ENCODE measurements at places on chromosomes 4 and X.

GRCh38 chrX:110210417-110211139 lies 107.3 kb downstream of the AMMECR1 start:
- no peak for DNase-seq

- no peak for DNase-seq
Observed at GRCh38 chr4:83082777-83083176, 31.8 kb downstream of the PLAC8 start.

DNA sequence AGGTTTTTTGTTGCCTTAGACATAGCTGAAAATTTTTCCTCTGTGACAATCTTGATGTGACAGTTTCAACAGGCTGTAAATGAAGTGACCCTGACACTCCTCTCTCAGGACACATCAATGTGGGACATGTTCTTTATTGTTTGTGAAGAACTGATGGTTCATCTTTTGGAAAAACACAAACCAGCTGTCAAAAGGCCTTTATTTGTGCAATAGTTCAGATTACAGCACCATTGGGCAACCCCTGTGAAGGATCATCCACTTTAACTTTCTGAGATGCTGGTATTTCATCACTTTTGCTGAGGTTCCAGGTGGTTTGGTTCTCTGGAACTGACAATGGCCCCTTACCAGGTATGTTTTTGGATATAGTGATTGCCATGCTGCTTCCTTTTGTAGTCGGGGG lies 40.3 kb downstream of the OSTC start:
- DNase-seq = no peak

DNA sequence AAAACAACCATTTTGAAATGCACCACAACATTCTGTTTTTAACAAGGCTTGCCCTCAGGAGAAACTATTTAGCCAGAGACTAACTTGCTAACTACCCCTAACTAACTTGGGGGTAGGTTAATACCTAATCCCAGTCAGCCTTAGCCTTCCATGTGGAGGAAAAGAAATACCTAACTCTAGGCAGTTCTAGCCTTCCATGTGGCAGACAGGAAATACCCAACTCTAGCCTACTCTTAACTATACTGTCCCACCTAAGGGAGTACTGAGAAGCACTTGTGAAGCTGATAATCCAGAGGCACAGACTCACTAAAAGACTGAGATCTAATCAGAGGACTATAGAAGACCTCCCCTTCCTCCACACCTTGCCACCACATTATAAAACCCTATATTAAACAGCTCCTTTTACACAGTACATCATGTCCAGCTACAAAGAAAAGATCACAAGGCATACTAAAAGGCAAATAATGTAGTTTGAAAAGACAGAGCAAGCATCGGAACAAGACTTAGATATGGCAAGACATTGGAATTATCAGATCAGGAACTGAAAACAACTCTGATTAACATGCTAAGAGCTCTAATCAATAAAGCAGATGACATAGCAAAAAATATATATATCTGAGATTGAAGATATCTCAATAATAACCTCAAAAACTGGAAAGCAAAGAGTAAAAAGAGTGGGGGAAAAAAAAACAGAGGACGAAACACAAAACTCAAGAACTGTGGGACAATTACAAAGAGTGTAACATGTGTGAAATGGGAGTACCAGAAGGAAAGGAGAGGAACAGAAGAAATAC lies 52.2 kb downstream of the FRYL start:
- no peak for DNase-seq

- no peak for DNase-seq
Observed at GRCh38 chr4:48543796-48544195, 53.7 kb downstream of the ZAR1 start.

GRCh38 chr4:7206911-7207567 lies 14.7 kb downstream of the SORCS2 start:
- DNase-seq = peak; percentile 35

DNA sequence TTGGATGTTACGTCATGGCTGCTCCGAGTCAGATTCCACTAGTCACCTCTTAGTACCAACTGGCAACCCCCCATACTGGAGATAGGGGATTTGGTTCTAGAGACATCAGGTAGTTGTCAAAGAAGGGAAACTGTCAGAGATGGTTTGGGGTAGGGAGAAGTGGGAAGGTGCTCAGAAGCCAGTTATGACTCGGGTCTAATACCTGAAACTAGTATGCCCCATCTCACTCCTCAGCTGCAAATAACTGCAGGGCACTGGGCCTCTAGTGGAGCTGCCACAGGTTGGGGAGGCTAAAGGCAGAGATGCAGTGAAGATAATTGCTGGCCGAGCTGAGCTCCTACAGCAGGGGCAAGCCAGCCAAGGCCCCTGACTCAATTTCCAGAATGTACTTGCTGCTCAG lies 30.0 kb downstream of the OTUD6A start:
- DNase-seq = no peak

DNA sequence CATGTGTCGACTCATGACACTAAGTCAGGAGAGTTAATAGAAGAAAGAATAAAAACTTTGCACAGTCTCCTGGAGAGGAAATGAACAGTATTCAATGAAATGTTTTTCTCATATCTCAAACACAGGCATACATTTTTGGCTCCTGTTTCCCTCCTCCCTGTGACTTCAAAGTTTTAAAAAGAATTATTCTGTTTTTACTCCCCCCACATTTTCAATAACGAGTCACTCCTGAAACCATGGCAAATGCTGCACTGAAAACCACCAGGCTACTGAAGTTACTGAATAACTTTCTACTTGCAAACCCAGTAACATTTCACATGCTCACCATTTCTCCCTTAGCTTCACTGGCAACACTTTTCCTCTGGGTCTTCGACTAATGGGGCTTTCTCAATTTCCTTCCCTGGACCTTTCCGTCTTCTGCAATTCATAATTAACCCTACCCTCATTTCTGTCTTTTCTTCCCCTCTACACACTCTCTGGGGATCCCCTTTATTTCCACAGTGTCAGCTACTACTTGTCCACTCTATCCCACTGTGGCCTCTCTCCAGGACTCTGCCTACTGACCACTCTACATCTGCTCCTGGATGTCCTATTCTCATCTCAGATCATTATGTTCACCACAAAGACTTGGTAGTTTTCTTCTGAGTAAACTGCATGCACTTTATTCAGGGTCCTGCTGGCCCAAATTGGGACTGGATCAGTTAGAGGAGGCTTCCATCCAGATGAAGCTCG lies 225.8 kb upstream of the ETNPPL start:
- no peak for DNase-seq

Data from nucleus accumbens (tissue), 56 donors.